Lung (tissue), 17 donors: ENCODE measurements at places on chromosomes 1 and 21. TPM values are rescaled to one million over a fixed set of nuclear protein-coding genes. Genes with fewer than 3 reads are reported as not detected.

Gene RRAGC
- 32.1 TPM for total RNA-seq

Gene KCNJ9
- not detected for total RNA-seq

Gene ACTL8
- not detected for total RNA-seq

Gene STUM
- 0.51 TPM for total RNA-seq

GRCh38 chr1:176515310-176515709, 52.3 kb downstream of the PAPPA2 start:
- no peaks in the 10 kb centered on the region for H3K27me3 ChIP-seq
- no peak for DNase-seq
- no peak overlapping the region for H3K27ac ChIP-seq
- H3K36me3 ChIP-seq = no peaks in the 10 kb centered on the region
- H3K4me1 ChIP-seq = no peaks in the 10 kb centered on the region

DNA sequence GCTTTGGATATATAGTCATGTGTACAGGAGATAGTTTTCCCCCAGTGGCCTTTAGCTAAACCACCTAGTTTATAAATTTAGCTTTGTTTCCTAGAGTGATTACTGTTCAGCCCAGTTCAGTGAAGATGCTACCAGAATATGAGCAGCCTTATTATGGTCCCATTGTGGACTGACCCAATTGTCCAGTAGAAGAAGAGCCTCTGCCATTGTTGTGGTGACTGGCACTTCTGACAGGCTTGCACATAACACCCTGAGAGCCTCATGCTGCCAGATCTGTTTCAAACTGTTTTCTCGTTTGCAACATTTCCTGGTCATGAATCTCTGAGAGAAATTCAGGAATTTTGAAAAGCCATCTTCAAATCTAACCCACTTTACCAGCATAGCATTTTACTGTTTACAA, 20.6 kb downstream of the KPNA6 start:
- H3K36me3 ChIP-seq = no peaks in the 10 kb centered on the region
- H3K4me1 ChIP-seq = peaks cover 18% of the 10 kb centered on the region
- H3K4me3 ChIP-seq = no peak overlapping the region
- no peak for DNase-seq
- no peaks in the 10 kb centered on the region for H3K27me3 ChIP-seq
- no peak overlapping the region for H3K27ac ChIP-seq

GRCh38 chr21:36790616-36791015, 91.7 kb downstream of the SIM2 start:
- no peak overlapping the region for H3K4me3 ChIP-seq
- H3K27me3 ChIP-seq = no peaks in the 10 kb centered on the region
- no peak for DNase-seq
- peaks cover 20% of the 10 kb centered on the region for H3K4me1 ChIP-seq

GRCh38 chr1:238596703-238597102, 706.0 kb upstream of the ZP4 start:
- H3K36me3 ChIP-seq = no peaks in the 10 kb centered on the region
- no peak overlapping the region for H3K4me3 ChIP-seq
- H3K4me1 ChIP-seq = no peaks in the 10 kb centered on the region
- no peak overlapping the region for H3K27ac ChIP-seq

GRCh38 chr1:232985882-232986526, 35.6 kb downstream of the NTPCR start:
- no peak for DNase-seq
- peaks cover 3% of the 10 kb centered on the region for H3K36me3 ChIP-seq
- H3K27me3 ChIP-seq = no peaks in the 10 kb centered on the region

DNA sequence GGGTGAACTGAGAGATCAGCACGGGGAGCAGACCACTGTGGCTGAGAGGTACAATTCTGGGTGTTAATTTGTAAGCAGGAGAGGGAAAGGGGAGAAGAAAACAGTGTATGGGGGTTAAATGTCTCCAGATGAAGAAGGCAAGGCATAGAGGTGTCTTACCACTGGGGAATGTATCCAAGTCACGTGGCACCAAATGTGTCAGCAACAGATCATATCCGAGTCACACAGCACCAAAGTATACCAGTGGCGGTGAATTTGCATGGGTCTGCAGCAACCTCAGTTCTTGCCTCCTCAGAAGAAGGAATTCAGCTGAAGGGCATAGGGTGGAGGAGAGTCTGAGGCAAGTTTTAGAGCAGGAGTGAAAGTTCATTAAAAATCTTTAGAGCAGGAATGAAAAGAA, 21.2 kb upstream of the SYCP1 start:
- no peaks in the 10 kb centered on the region for H3K36me3 ChIP-seq
- no peaks in the 10 kb centered on the region for H3K4me1 ChIP-seq
- no peak for DNase-seq
- no peaks in the 10 kb centered on the region for H3K27me3 ChIP-seq
- no peak overlapping the region for H3K4me3 ChIP-seq
